CD8-positive, alpha-beta T cell (primary cell): ENCODE measurements at places on chromosomes 13 and 19.

DNA sequence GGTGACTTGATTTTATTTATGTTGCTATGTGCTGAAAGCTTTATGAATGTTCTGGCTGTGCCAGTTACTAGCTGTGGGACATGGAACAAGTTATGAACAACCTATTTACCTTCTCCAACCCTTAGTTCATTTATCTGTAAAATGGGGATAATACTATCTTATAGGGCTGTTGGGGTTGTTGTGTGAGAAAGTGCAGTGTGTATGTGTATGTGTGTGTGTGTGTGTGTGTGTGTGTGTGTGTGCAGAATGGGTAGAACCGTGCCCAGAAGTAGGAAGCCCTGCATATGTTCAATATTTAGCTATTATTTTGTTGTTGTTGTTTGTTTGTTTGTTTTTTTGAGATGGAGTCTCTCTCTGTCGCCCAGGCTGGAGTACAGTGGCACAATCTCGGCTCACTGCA is 20.4 kb downstream of the ZSWIM9 start:
- no peak for DNase-seq

- DNase-seq, result no peak
Observed at GRCh38 chr19:9877780-9878510, 42.8 kb downstream of the PIN1 start.

DNA sequence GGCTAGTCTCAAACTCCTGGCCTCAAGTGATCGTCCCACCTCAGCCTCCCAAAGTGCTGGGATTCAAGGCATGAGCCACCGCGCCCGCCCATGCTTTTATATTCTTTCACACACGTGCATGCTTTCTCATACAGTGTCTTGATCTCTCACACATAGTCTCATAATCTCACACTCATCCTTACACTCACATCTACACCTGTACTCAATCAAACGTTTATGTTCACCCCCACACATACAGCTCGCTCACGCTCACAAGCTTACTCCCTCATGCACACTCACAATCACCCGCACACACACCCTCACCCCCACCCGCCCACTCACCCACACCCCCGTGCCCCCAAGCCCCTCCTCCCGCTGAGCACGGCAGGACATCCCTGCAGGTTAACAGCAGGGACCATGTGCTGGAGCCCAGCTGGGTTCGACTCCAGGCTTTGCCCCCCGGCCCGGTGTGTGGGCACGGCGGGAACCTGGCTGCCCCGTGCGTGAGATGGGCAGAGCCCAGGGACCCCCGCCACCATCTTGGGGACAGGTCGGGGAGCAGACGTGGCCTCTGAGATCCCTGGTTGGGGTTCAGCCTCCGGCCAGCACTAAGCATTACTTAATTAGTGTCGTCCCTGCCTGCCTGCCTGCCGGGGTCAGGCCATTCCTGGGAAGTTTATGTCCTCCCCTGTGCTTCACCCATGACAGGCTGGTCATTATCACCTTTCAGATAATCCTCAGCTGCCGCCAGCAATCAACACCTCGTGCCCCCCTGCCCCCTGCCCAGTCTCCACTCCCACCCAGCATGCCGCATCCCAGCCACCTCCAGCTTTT is 11.4 kb downstream of the SBK2 start:
- DNase-seq, result no peak

- peak; percentile 61 for DNase-seq
Observed at GRCh38 chr19:13098277-13099072, 4.2 kb downstream of the LYL1 start.

GRCh38 chr13:32949820-32950219 is 66.4 kb upstream of the KL start:
- no peak for DNase-seq
